Left ventricle myocardium superior (tissue), 1 donor: ENCODE measurements at places on chromosomes 2 and 18. TPM values are rescaled to one million over a fixed set of nuclear protein-coding genes. Genes with fewer than 3 reads are reported as not detected.

- DNase-seq, result no peak
Observed at GRCh38 chr2:113053666-113054065, 999 bp upstream of the IL36B start.

- no peak for DNase-seq
Observed at GRCh38 chr2:28678175-28678855, 73.3 kb upstream of the PPP1CB start.

- no peak for DNase-seq
Observed at GRCh38 chr2:190792956-190793888, 87.4 kb upstream of the GLS start.

DNA sequence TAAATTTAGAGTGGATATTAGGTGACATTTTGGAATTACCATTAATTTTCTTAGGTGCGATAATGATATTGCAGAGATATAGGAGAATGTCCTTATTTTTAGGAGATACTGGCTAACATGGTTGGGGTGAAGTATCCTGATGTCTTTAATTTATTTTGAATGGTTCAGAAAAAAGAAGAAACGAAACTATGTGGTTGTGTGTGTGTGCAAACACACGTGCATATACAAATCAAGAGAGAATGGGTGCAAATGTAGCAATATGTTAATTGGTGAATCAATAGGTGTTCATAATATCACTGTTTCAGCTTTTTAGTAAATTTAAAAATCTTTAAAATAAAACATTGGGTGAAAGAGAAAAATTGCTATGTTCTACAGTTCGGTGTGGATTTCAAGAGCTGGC lies 140.9 kb downstream of the DIS3L2 start:
- no peak for DNase-seq

- DNase-seq, result peak; percentile 94
Observed at GRCh38 chr2:74553892-74554819, at the start of the genes DOK1 and LOXL3. Gene DOK1 (plus strand): TSS chr2:74554720. CDS start chr2:74554755, 35 bp downstream. Gene LOXL3 (minus strand): TSS chr2:74553942. CDS start chr2:74552634, 1,308 bp downstream.

DNA sequence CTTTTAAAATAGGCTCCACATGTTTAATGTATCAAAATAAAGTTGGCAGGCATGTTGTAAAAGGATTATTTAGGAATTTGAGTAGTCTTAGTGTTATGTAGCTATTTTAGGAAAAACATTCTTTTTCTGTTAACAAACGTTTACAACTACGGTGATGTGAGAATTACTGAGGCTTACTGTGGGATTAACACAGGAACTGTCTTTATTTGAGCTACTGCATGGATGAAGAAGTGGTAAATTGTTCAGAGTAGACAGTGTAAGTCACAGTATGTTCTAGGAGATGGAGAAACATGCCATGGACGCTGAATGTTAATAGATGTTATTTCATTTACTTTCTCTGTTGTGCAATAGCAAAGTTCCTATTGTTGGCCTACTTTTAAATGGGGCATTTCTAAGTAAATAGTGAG lies 1.6 kb downstream of the PPM1B start:
- no peak for DNase-seq

DNA sequence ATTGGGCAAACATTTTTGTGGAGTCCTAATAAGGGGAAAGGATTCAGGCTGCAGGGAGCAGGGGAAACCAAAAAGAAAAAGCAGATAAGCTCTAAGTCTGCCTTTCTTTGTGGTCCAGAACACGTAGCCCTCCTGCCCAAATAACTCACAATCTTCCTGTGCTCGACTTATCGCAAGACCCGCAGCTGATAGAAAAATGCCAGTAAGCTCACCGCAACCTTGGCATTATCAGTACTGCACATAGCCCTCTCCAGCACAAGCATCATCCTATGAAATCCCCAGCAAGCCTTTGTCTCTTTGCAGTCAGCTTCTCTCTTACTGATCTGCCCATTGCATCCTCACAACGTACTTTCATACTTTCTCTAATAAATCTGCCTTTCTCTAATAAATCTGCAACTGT lies 202.4 kb upstream of the HNRNPA3 start:
- DNase-seq, result no peak

DNA sequence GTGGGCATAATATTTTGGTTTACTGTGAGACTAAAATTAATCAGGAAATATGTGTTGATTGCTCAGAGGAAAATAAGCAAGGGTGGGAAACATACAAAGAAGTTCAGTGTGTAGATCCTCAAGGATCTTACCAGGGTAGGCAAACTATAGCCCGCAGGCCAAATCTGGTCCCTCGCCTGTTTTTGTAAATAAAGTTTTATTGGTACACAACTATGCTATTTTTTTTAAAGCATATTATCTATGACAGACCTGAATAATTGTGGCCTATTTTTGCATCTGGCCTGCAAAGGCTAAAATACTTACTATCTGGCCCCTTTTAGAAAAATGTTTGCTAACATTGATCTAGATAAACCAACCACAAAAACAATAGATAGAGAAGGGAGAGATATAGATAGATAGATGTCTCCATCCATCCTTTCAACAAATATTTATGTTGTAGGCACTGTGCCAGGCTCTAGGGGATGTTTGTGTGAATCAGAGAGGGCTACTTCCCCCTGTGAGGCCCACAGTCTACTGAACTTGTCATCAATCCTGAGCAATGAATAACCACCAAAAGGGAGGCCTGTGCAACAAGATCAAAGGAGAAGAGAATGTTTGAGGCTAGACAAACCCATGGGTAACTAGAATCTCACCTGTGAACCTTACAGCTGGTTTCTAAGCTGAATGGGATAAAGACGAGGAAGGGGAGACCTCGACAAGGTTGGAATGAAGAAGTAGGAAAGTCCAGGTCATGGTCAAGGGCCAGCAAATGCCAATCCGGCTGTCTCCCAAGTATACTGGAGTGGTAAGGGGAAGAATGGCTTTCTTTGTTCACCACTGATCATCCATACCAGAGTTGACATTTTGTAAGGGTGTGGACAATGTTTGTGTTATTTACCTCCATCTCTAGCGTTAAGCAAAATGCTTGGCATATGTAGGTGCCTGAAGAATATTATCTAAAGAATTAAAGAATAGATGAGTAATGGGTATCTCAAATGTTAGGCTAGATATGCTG lies 23.6 kb downstream of the ALPK2 start:
- DNase-seq, result no peak

DNA sequence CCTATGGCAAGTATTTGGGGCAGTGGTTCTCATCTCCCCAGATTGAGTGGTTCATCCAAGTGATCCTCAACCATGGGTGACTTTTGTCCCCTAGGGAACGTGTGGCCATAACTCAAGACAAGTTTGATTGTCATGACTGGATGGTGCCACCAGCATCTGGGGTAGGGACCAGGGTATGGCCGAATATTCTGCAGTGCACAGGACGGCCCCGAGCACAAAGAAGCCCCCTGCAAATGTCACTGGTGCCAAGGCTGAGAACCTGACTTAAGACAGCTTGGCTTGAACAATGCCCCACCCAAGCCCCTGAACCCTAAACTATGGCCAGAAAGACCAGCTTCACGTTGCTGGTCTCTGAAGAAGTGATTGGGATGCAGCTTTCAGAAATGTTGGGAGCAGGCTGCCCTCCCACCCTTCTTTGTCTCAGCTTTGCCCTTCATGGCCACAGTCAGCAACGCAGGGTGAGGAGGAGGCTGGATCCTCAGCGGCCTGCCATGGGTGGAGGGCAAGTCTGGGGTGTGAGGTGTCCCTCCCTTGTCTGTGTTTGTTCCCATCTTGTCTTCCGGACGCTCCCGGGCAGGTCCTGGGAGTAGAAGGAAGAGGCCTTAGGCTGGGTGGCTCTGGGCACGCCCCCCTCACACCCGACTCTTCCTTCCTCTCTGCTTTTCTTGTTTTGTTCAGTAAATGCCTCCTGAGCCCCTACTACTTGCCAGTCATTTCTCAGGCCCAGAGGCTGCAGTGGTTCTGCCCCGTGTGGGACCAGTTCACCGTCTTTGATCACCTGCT lies 43.4 kb downstream of the GREB1 start:
- DNase-seq, result no peak

DNA sequence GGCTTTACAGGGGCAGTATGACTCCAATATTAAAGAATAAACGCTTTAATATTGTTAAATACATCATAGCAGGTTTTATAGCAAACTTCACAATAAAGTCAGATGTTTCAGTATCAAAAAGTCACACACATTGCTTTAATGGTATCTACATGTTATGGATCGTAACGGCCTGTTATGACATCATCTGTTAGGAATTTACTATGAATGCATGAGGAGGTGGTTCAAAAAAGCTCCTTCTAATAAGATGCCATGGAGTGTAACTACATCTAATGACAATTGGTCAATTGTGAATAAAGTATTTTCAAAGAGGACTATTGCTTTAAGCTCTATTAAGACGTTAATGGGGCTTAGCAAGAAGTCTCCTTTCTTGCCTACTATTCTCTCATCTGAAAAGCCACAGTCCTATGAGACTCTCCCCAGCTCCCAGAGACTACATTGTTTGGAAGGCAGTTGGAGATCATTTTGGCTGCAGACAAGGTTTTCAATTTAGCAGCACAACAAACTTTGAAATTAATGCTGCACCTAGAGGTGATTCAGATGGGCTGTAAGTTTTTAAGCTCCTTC lies 300.7 kb upstream of the MEIS1 start:
- no peak for DNase-seq

GRCh38 chr2:206804326-206804725 lies 38.9 kb downstream of the FASTKD2 start:
- no peak for DNase-seq

DNA sequence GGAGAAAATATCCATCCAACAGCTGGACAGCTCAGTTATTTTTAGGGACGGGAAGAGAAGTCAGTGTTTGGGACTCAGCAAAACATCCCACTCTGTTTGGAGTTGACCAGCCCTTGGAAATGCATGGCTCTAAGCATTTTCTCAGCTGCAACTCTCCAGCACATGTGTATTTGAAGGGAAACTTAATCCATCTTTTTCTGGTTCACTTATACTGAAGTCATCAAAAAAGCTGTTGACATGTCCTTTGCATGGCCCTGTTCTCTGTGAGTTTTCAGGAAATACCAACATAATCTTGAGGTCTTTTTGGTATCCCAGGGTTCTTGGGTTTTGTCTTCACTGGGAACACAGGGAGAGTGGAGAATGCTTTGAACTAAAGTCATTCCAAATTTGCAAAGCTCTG lies 91.9 kb upstream of the CELF4 start:
- no peak for DNase-seq

DNA sequence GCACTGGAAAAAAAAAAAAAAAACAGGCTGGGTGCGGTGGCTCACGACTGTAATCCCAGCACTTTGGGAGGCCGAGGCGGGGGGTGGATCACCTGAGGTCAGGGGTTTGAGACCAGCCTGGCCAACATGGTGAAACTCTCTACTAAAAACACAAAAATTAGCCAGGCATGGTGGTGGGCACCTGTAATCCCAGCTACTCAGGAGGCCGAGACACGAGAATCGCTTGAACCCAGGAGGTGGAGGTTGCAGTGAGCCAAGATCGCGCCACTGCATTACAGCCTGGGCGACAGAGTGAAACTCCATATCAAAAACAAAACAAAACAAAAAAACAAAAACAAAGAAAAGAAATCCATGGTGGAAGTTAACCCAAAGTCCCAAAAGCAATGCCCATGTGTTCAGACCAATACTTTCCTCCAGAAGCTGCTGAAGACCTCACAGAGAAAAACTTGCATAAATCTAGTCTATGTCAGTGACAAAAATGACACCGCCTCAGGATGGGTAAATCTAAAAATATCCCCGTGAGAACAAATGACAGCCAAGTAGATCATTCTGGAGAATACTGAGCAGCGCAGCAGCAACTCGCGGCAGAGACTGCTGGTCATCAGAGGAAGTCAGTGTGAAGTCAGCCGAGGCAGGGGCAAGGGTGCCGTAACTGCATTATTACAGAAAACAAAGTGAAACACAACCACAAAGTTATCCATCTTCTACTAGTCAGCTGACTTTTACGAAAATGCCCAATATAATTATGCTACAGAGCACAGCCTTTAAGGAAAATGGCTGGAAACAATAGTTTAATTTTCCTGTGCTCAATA lies 41.0 kb downstream of the LPIN2 start:
- peak; percentile 52 for DNase-seq

DNA sequence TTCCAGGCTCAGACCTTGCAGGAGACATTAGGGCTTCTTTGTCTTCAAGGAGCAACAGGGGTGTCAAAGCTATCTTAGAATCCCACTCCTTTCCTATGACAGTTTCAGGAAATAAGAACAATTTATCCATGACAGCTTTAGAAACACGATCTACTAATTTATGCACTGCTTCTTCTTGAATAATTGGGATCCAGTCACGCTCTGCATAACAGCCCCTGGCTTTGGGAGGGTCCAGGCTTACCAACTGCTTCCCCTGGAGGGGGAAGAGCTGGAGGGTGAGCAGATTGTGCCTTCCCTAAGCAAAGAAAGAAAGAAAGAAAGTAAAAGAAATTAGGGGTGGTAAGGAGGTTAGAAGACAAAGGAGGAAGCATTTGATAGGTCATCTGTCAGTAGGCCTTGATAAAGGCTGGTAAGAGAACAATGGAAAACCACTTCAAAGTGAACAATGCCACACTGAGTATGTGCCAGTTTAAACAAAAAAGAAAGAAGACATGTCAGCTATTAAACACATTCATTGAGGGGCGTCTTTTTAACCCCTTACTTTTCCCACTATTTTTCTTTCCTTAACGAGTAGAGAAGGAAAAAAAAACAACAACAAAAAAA lies 327.6 kb downstream of the DCC start:
- no peak for DNase-seq

DNA sequence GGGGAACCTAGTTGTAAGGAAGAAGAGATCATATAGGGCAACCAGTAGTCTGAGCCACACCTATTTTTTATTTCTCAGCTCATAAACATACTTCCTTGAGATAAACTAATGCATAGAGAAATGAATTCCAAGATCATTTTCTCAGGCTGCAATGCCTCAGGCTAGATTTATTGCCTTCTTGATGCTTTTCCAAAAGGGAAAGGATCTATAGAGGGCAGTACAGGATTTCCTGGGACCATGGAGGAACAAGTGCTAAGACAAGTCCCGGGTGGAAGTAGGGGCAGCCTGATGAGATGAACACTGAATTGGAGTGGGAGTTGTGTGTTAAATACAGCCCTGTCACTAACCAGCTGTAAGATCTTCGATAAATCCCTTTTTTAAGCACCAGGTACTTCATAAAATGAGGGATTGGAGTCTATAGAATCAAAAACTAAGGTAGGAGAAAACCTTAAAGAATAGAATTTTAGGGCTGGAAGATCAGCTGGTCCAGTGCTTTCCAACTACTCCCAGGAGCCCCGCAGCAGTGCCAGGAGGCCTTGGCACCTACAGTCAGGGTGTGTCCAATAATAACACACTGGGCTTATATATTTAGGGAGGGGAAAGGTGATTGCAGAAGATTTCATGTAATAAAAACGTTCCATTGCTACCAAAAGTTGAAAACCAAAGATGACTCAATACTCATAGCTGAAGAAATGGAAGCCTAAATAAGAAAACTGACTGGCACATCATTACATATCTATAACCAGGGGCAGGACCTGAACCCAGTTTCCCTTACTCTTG lies 58.1 kb downstream of the SERTAD2 start:
- DNase-seq, result no peak

Gene REG1B
- not detected for total RNA-seq

Gene PCARE
- total RNA-seq, result 0.84 TPM

Gene SPATA3
- total RNA-seq, result not detected

Gene NGEF
- not detected for total RNA-seq

Gene TUBA4B
- not detected for total RNA-seq

Gene DOCK10
- total RNA-seq, result 2.3 TPM

Gene RAB17
- total RNA-seq, result 3.2 TPM
